NCI-H1092 (cell line): ENCODE measurements at places on chromosomes 16 and 17.

DNA sequence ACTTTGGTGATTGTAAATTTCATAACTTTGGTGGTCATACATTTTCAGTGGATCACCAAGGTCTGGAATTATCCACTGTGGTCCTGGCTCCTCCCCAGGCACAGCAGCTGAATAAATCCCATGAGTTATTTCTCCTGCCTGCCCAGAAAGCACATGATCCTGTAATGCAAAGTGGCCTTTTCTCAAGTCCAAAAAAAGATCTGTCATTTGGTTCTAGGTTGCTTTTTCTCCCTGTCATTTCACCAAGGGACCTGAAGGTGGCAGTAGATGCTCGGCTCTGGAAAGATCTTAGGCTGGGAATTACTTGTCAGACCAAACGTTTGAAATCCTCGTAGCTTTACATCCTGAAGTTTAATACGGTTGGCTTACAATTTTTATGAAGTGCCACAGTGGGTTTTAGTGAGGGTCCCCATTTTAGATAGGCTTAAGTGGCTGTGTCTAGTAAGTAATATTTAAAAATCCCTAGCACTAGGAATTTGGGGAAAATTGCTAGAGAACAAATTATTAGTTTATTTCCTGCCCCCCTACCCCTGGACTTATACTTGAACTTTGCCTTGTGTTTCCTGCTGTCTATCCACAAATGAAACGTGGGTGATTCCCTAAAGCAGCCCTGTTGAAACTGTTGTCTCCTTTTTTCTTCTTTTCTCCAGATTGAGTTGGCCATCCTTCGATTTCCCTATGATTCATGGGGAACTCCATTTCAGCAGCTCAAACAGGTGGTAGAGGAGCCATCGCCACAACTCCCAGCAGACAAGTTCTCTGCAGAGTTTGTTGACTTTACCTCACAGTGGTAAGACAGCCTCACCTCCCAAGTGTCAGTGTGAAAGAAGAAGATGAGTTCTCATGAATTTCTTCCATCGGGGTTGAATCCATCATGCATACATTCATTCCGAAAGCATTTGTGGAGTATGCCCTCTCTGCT is 111.7 kb downstream of the MAP2K6 start:
- peak; percentile 8 for DNase-seq

DNA sequence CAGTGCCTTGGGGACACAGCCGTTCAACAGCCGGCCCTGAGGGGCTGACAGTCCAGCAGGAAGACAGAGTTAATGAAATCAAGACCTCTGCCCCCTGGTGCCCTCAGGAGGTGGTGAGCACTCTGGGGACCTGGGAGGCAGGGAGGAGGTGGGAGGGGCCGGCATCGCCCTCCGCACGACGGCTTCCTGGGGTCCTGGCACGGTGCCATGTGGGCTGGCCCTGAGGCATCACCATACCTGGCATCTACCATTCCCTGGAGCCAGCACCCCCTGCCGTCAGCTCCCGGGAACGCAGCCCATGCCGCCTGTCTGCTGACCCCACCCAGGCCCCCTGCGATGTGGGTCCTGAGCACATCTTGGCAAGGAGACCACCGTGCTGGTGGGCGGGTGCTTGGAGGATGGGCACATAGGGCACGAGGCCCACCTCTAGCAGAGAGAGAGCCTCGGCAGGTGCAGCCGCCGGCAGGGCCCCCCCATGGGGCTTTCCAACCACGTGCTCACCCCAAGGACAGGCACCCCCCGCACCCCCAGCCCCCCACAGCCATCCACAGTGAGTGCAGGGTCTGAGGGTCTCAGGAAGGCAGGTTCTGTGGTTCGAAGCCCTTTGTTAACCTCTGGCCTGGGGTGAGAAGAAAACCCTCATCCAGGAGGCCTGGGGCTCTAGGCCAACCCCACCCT is 52.5 kb downstream of the ZFPM1 start:
- peak; percentile 75 for DNase-seq

DNA sequence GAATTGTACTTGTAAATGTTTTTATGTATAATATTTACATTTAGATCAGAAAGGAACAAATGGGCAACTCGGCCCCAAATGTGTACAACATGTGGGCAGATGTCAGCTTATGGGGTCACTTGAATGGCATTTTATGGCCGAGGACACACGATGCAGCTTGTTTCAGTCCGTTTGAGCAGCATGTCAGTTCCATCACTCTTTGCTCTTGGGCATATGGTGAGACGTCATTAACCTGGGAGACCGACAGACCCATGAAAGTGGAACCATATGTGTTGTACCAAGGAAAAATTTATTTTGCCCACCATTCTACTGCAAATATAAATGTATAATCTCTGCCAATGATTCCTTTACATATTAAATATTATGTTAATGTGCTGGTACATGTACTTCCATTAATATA is 561.9 kb upstream of the SOX9 start:
- DNase-seq, result no peak

DNA sequence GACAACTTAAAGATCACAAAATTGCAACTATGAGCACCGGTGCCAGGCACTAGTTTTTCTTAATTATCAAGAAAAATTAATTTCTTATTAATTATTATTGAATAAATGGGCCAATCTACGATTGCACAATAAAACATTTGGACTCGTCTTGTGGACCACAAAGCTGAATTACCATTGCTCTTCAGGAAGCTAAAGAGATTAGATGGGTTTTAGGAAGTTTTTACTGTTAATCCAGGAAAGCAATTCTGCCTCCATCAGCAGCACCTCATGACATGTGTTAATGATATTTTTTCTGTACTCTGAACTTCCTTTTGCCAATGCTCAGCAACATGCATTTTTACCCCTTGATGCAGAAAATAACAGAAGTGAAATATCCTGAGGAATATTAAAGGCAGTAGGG is 37.9 kb downstream of the HS3ST3A1 start:
- DNase-seq, result no peak

DNA sequence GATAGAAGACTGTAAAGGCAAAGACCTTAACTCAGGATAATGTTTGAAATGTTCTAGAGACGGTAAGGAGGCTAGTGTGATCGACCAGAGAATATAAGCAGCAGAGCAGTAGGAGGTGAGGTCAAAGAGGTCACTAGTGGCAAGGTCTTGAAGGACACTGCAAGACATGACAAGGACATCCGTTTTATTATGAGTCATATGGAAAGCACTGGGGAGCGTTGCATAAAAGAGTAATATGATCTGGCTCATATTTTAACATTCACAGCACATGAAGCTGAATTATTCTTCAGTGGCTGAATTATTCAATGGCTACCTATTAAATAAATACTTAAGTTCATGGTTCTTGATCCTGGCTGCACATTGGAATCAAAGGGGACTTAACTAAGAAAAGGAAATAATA is 123.7 kb downstream of the SOX9 start:
- DNase-seq, result no peak

DNA sequence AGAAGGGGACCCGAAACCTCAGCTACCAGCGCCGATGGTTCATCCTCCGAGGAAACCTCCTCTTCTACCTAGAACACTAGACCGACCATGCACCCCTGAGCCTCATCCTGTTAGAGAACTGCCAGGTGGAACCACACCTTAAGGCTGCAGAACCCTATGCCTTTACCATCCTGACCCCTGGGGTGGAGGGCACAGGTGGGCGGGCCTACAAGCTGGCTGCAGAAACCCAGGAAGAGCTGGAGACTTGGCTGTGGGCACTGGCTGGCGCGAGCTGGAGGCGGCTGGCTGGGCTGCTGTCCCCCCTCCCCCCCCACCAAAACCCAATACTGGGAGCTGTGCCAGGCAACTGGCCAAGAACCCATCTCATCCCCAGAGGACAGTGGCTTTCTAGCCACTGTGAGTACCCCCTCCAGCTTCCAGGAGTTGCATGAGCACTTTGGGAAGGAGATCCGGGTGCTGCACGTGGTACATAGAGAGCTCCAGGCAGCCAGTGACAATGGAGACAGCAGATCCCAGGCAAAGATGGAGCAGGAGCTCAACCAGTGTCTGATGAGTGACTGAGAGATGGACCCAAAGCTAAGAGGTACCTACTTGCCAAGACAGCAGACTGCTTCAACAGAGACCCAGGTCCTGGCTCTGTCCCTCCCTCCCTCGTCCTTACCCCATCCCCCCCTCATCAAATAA is 1.4 kb upstream of the CD2BP2 start:
- no peak for DNase-seq

DNA sequence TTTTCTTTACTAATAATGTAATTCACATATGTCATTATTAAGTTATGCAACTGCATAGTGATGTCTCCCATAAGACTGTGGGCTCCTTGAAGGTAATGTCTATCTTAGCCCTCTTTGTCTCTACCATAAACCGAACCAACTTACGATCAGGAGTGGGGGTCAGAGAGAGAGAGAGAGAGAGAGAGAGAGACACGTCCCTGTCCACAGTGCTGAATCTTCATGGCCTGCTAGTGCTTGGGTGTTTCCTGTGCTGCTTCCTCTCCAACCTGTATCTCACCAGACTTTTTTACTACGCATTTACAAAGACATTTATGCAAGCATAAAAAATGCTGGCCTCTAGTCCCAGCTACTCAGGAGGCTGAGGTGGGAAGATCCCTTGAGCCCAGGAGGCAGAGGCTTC is 52.2 kb upstream of the HAPSTR1 start:
- no peak for DNase-seq

GRCh38 chr16:12629271-12629670 is 174.4 kb downstream of the CPPED1 start:
- DNase-seq, result no peak

DNA sequence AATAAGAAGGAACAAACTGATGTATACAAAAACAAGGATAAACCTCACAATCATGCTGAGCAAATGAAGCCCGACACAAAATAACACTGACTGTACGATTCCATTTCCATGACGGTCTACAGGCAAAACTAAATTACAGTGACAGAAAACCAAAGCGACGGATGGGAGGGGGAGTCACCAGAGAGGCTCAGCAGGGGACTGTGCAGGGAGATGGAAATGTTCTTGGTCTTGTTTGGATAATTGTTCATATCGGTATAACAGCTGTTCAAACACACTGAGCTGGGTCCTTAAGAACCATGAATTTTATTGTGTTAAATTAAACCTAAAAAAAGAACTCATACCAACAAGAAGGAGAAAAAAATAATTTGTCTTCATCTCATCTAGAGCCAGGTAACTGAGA is 97.8 kb downstream of the NXN start:
- peak; percentile 32 for DNase-seq

GRCh38 chr16:55039511-55039910 is 108.8 kb downstream of the IRX5 start:
- DNase-seq, result no peak

- peak; percentile 12 for DNase-seq
Observed at GRCh38 chr16:57757326-57757786, 21.8 kb downstream of the KATNB1 start.

- no peak for DNase-seq
Observed at GRCh38 chr17:35748341-35748841, 4.6 kb downstream of the GAS2L2 start.

GRCh38 chr16:66030036-66030435 is 336.5 kb upstream of the CDH5 start:
- no peak for DNase-seq

GRCh38 chr16:64011650-64012049 is 1110.2 kb downstream of the CDH11 start:
- no peak for DNase-seq

DNA sequence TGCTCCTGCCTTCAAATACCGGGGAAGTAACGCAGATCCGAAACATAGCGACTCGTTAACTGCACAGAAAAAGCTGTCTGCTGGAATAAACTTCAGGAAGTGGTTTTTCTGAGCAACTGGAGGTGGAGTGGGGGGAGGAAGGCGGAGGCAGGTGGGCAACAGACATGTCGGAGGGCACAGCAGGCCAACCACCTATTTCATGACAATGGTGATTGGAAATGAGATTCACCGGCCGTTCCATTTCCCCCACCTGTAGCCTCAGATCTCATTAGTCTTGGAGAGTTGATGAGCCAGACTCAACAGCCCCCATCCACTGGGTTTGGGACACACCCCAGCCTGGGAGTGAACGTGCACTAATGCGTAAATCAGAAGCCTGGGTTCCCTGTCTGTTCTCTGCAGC is 7.7 kb upstream of the PECAM1 start:
- no peak for DNase-seq

- DNase-seq, result no peak
Observed at GRCh38 chr16:48523415-48524204, 86.4 kb downstream of the N4BP1 start.

DNA sequence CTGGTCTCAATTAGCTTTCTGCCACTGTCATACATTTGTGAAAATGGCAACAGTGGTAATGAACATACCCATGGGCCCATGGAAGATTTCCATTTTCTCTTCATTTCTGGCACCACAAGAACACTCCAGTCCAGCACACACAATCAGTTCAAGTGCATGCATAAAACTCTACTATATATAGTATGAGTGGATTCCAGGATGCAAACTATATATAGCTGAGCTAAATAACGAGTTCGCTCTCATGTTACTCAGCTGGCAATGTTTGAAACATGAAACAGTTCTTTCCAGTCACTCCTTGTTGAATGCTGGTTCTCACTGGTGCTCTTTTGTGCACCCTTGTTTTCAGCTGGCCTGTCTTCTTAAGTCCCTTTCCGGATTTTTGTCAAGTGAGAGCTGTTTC is 75.2 kb upstream of the DHX40 start:
- no peak for DNase-seq

- no peak for DNase-seq
Observed at GRCh38 chr16:57701759-57702371, 7.3 kb downstream of the DRC7 start.

- no peak for DNase-seq
Observed at GRCh38 chr16:69145658-69146057, 13.2 kb downstream of the UTP4 start.

GRCh38 chr17:62981933-62982332 is 15.9 kb downstream of the TANC2 start:
- DNase-seq, result no peak

GRCh38 chr16:67294938-67295361 is 15.6 kb downstream of the PLEKHG4 start:
- DNase-seq, result no peak

DNA sequence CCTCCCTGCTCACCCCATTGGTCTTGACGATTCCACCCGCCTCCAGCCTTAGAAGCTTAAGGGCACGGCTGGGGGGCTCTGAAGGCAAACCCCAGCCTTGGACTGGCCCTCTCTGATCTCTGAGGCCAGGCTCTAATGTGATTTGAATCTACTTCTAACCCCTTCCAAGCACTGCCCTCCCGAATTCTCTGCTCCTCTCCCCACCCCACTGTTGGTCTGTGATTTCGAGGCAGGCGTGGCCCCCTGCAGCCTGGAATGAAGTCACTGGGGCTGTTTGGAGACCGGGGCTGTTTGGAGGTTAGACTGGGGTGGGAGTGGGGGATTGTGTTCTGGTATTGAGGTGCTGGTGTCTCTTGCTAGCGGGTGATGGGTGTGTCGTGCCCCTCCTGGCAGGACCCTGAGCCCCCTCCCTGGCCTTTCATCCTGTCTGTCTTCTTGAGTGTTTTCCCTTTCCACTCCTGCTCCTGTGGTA is 2.2 kb downstream of the GRB7 start:
- DNase-seq, result no peak

- DNase-seq, result no peak
Observed at GRCh38 chr16:78259873-78260272, 160.4 kb downstream of the WWOX start.

DNA sequence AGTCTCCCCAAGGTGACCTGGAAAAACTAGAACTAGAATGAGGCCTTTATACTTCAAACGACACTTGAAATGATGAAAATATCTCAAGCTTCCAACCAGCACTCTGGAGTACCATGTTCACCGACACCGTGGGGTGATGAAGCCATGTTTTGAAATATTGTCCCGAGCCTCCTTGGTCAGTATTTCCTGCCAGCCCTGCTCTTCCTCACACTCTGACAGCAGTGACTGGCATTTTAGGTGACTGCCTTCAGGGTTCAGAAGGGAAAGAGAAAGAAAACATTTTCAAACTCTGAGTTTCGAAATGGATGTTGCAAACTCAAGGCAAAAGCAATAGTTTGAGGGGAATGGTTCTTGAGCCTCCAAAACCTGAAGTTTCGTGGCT is 39.3 kb upstream of the IRX6 start:
- no peak for DNase-seq
